NCI-H82 (cell line): ENCODE measurements at places on chromosomes 1 and 21.

GRCh38 chr21:35377505-35378090, 328.5 kb upstream of the RUNX1 start:
- no peak for DNase-seq

GRCh38 chr1:219310181-219310728, 136.6 kb downstream of the LYPLAL1 start:
- no peak for DNase-seq

GRCh38 chr1:43275826-43276620, 6.2 kb downstream of the TMEM125 start:
- no peak for DNase-seq

DNA sequence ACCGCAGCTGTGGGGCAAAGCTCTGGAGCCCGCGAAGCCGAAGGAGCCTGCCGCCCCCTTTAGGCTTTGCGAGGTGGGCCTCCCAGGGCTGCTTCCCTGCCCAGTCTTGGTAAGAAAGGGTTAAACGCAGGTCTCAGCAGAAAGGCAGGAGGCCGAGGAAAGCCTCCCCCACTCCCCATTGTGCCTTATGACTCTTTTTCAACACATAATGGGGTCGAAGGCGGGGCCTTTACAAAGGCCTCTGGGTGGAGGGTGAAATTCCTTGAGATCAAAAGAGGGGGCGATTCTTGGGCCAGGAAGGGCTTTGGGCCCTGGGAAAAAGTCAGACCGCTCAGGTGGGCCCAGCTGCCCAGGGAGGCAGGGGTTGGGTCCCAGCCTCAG, 880 bp downstream of the ALPL start:
- no peak for DNase-seq

- peak; percentile 94 for DNase-seq
Observed at GRCh38 chr1:161192476-161193465, 6.1 kb downstream of the ADAMTS4 start.

- peak; percentile 21 for DNase-seq
Observed at GRCh38 chr1:29524285-29525065, 288.2 kb downstream of the PTPRU start.

- no peak for DNase-seq
Observed at GRCh38 chr21:43269440-43269839, 100.6 kb downstream of the CRYAA start.

GRCh38 chr1:15761366-15762128, 3.0 kb downstream of the FBLIM1 start:
- no peak for DNase-seq

GRCh38 chr1:54615531-54616279, 7.6 kb downstream of the FAM151A start:
- DNase-seq, result no peak

DNA sequence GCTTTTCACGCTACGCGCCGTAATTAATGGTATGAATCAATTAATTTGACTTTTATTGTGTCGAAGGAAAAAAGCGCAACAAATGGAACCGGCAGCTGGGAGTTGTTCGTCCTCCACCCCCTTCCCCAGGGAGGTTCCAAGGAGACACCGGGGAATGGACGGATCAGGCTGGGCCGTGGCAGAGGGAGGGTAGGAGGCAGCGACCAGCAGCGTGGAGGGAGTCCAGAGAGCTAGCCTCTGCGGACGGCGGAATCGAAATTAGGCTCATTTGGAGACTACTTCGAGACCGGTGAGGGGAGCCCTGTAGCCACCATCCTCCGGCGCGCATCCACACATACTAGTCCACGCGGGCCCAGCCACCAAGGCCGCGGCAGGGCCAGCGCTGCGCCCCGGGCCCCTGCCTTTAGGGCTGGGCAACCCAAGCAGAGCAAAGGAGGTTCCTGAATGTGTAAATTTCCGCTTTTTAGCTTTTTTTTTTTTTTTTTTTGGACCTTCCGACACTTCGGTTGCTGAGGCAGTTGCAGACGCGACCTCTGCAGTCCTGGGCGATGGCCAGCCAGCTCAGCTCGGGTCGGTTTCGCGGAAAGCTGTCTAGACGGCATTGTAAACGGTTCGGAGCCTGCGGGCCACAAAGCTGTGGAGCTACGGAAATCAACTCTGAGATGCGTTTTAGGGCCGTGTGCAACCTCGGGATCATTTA, 2.2 kb upstream of the FOXD3 start:
- DNase-seq, result no peak

DNA sequence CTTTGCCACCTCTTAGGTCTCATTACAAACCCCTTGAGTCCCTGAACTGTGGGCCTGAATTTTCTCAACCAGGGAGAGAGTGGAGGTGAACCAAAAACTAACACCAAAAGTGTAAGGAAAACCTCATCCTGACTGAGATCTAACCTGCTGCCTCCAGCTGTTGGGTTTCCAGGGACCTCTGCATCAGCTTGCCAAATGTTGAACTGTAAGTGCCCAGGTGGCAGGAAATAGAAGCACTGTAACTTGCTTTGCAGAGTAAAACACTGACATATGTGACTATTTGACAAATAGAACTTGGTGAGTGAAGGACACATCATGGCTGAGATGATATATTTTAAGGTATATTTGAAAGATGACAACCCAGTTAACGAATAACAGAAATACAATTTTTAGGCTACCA, 48.4 kb upstream of the NR5A2 start:
- no peak for DNase-seq

DNA sequence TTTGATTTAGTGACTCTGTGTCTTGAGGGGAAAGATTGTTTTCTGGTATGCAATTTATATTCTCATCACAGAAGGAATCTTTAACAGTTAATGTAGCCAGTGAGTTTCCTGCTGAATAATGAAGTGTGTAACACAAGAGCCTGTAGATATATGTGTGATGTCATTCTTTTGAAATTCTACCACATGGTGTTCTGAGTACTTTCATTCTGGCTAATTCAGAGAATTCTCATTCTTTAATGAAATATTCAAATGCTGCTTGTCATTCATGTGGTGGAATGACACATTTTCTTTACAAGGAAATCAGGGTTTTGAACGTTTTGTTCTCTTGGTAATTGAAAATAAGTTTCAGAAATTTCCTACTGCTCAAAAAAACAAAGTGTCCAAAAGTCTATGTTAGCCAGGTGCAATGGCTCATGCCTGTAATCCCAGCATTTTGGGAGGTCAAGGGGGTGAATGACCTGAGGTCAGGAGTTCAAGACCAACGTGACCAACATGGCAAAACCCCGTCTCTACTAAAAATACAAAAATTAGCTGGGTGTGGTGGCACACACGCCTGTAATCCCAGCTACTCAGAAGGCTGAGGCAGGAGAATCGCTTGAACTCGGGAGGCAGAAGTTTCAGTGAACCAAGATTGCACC, 79.6 kb downstream of the MAP3K21 start:
- DNase-seq, result no peak

GRCh38 chr1:57927003-57927402, 503.1 kb upstream of the DAB1 start:
- DNase-seq, result no peak

- no peak for DNase-seq
Observed at GRCh38 chr1:227273557-227273956, 44.7 kb downstream of the CDC42BPA start.

- DNase-seq, result no peak
Observed at GRCh38 chr1:37415611-37416244, 58.7 kb upstream of the ZC3H12A start.

- no peak for DNase-seq
Observed at GRCh38 chr1:66695116-66695515, 57.1 kb upstream of the DYNLT5 start.

DNA sequence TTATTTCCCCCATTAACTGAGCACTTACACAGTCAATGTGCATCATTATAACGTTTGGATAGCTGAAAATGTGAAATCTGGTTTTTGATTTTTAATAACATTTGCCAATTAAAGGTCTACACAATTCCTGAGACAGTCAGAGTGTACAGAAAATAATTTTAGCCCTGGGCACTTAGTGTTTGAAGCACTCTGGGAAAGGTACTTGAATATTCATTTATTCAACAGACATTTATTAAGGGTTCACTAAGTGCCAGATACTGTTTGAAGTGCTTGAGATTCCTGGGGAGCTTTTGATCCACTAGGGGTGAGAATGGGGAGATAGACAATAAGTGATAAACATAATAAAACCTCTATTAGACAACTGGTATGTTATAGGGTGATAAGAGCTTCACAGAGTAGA, 141.8 kb downstream of the DISC1 start:
- DNase-seq, result no peak

- DNase-seq, result no peak
Observed at GRCh38 chr1:234244482-234244881, 128.8 kb upstream of the COA6 start.

GRCh38 chr1:67040405-67040804, 13.5 kb downstream of the SLC35D1 start:
- no peak for DNase-seq

DNA sequence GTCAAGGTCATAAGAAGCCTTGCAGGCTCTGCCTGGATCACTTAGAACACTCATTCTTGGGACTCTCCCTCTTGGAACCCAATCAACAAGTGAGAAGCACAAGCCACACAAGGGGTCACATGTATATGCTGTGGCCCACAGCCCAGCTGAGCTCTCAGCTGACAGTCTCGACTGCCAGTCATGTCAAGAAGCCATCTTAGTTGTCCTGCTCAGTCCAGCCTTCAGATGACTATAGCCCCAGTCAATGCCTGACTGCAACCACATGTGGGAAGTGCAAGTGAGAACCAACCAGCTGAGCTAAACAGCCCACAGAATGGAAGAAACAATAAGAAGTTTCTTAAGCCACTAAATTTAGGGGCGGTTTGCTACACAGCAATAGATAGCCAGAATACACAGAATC, 356.0 kb downstream of the KCNH1 start:
- no peak for DNase-seq

GRCh38 chr1:212485913-212486618, 53.3 kb downstream of the NENF start:
- peak; percentile 70 for DNase-seq

- peak; percentile 91 for DNase-seq
Observed at GRCh38 chr1:110209715-110210603, at the start of gene KCNC4. Gene KCNC4, plus strand, starts transcription at chr1:110210314. Its CDS starts 1,186 bp downstream, at chr1:110211500.

DNA sequence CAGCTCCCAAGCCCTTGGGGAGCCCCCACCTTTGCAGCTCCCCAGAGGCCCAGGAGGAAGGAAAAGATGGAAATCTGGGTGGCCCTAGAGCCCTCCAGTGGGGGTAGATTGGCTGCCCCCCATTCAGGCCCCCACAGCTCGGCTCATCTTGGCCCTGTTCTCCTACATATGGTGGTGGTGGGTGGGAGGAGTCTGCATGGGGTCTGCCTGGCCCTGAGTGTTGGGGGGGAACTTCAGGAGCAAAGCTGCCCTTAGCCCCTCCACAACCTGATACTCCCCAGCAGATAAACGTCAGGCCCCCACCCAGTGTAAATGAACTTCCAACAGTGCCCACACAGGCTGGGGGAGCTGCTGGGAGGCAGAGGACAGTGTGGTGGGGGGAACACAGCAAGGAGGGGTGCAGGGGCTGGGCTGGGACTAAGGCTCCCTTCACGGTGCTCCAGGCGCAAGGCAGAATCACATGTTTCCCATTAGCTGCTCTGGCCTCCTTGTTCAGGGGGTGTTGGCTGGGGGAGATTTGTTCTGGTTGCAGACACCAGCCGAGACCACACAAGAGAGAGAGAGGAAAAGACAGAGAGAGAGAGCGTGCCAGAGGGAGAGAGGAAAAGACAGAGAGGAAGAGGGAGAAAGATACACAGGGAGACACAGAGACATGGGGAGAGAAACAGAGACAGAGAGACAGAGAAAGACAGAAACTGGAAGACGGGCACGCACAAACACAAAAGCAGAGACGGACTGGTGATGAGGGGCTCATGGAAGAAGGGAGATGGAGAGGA, 42.6 kb downstream of the AHDC1 start:
- no peak for DNase-seq

DNA sequence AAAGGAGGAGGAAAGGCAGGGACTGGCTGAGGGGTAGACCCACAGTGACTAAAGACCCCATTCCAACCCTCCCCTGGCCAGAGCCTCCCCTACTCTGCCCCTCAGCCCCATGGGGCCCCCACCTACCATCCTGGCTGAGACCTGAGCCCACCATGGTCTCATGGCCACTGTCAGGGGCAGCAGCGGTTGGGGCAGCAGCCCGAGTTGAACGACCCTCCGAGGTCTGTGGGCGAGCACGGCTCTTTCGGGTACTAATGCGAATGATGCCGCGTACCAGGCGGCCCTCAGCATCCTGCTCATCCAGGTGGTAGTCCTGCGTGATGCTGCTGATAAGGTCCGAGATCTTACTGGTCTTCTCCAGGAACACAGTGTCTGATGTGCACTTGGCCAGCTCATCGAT, 9.1 kb downstream of the KDF1 start:
- no peak for DNase-seq

DNA sequence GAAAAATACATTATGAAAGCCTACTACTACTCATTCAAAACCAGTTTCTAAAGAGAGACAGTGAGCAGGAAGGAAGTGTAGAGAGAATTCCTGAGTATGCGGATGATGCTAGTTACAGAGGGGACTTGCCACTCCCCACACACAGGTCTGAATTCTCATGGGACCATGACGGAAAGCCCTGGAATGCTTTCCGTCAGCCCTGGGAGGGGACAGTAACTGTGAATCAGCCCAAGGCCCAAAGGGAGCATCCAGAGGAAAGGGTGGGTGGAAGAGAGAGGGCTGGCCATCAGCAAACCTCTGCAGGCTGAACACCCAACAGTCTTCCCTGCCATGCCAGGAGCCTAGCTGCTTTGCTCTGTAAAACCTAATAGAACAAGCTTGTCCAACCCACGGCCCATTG, 36.4 kb downstream of the RCSD1 start:
- DNase-seq, result no peak

GRCh38 chr21:45334134-45334533, 46.4 kb upstream of the POFUT2 start:
- no peak for DNase-seq

- DNase-seq, result no peak
Observed at GRCh38 chr1:207056673-207057072, 3.6 kb downstream of the PFKFB2 start.

- no peak for DNase-seq
Observed at GRCh38 chr1:220313576-220313975, 41.3 kb upstream of the RAB3GAP2 start.

- DNase-seq, result no peak
Observed at GRCh38 chr21:45103971-45104520, 29.7 kb downstream of the ADARB1 start.

DNA sequence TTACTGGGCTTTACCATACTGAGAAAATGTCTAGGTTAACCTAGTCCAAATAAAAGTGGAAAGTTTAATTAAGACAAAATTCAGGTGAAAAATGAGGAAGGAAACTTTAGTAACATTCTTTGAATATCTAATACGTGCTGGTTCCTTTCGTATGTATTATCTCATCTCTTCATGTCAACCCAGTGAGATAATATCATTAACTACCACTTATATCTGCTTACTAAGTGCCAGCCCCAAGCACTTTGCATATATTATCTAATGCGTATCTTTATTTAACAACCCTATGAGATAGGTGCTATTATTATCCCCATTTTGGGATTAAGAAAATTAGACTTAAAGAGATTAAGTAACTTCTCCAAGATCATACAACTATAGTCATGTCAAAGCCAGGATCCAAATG, 12.5 kb upstream of the PLPP3 start:
- peak; percentile 72 for DNase-seq
